Breast epithelium (tissue), 4 donors: ENCODE measurements at places on chromosomes 5 and 9. TPM values are rescaled to one million over a fixed set of nuclear protein-coding genes. Genes with fewer than 3 reads are reported as not detected.

- no peak for DNase-seq
- no peaks in the 10 kb centered on the region for H3K4me1 ChIP-seq
- no peaks in the 10 kb centered on the region for H3K36me3 ChIP-seq
Measured at GRCh38 chr9:757246-757881, 84.1 kb upstream of the DMRT1 start.

- no peaks in the 10 kb centered on the region for H3K36me3 ChIP-seq
- H3K27me3 ChIP-seq = no peaks in the 10 kb centered on the region
- peak overlapping the region; percentile 70 for H3K27ac ChIP-seq
- H3K4me3 ChIP-seq = no peak overlapping the region
Measured at GRCh38 chr9:4590430-4591122, 71.5 kb upstream of the PLPP6 start.

The OR13C9 gene
- total RNA-seq = not detected

GRCh38 chr5:11602298-11602697 is 301.9 kb downstream of the CTNND2 start:
- no peaks in the 10 kb centered on the region for H3K4me1 ChIP-seq
- no peak overlapping the region for H3K27ac ChIP-seq
- DNase-seq = no peak
- no peaks in the 10 kb centered on the region for H3K27me3 ChIP-seq
- no peaks in the 10 kb centered on the region for H3K36me3 ChIP-seq

DNA sequence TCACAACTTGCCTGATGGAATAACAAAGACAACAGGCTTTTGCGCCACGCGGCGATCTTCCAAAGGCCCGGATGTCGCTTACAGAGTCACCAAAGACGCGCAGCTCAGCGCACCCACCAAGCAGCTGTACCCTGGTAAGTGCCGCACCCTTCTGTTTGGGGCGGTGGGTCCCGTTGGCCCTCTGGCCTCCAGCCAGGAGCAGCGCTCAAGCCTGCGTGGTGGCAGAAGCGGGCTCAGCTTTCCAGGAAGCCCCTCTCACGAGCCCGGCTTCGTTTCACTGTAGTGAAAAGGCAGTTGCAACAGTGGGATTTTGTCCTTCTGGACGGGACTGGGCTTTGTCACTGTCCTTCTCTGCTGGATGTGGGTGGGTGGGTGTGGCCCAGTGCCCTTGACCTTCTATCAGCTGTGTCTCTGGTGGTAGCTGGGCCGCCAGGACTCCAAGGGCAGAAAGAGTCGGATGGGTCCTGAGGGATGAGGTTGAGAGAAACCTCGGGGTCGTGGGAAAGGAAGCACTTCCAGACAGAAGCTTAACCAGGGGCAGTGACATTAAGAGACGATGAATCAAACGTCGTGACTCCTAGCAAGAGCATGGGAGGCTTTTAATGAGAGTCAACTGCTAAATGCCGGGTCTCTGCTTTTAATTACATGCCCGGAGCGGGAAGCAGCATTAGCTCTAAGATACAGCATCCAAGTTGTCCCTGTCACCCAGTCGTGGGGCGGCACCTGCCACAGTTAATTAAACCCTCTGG is 49.5 kb downstream of the COL5A1 start:
- no peak overlapping the region for H3K4me3 ChIP-seq
- peak overlapping the region; percentile 32 for H3K27ac ChIP-seq
- no peaks in the 10 kb centered on the region for H3K4me1 ChIP-seq
- no peaks in the 10 kb centered on the region for H3K36me3 ChIP-seq

The SPZ1 gene
- not detected for total RNA-seq

GRCh38 chr5:10580531-10581423 is 16.9 kb downstream of the ANKRD33B start:
- H3K36me3 ChIP-seq = no peaks in the 10 kb centered on the region
- no peak for DNase-seq
- H3K27ac ChIP-seq = no peak overlapping the region
- no peaks in the 10 kb centered on the region for H3K27me3 ChIP-seq

DNA sequence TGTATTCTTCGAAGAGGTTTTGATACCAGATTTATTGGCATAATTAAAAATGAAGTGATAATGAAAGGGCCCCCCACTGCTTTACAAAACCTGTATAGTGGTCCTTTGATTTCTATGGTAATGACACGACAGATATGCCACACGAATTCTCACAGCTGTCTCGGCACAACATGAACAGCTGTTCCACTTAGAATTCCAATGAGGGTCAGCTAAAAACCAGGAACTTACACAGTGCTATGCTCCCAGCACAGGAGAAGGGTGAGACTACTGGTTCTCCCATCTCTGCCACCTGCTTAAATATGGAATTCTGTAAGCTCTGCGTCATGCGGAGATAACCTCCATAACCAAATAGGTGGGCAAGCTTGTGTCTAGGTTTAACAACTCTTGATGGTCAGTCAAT is 183.0 kb upstream of the EFNA5 start:
- H3K36me3 ChIP-seq = no peaks in the 10 kb centered on the region
- no peak overlapping the region for H3K4me3 ChIP-seq
- H3K4me1 ChIP-seq = no peaks in the 10 kb centered on the region
- no peak for DNase-seq

DNA sequence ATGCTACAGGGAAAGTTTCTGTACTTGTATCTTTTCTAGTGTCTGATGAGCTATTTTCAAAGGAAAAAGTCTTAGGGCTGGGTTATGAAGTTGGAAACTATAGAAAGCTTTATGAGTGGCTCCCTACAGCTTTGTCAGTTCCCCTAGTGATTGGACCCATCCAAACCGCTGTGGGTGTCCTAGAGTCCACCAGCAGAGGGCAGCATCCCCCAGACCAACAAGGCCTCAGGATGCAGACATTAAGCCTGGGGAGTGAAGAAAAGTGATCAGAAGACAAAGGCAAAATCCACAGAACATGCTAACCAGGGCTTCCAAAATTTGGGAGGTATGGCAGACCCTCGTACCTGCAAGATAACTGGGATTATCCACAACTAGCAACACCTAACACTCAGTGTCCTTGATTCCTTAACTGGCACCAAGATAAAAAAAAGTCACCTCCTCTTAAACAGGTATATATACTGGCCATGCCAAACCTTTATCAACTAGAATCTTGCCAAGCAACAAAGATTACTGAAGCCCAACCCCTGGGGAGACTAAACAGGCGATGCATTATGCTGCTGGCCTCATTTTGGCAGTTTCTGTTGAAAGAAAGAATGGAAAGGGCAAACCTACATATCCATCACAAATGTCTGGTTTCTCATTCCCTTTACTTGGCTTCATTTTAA is 110.4 kb upstream of the NR5A1 start:
- no peaks in the 10 kb centered on the region for H3K36me3 ChIP-seq
- no peak overlapping the region for H3K27ac ChIP-seq
- peak; percentile 79 for DNase-seq

GRCh38 chr5:31855134-31856040 is 216.5 kb downstream of the PDZD2 start:
- H3K4me1 ChIP-seq = no peaks in the 10 kb centered on the region
- H3K4me3 ChIP-seq = peak overlapping the region; percentile 86
- H3K27ac ChIP-seq = peak overlapping the region; percentile 78
- H3K27me3 ChIP-seq = no peaks in the 10 kb centered on the region
- no peaks in the 10 kb centered on the region for H3K36me3 ChIP-seq

The GRIA1 gene
- 0.88 TPM for total RNA-seq

The NMUR2 gene
- not detected for total RNA-seq

DNA sequence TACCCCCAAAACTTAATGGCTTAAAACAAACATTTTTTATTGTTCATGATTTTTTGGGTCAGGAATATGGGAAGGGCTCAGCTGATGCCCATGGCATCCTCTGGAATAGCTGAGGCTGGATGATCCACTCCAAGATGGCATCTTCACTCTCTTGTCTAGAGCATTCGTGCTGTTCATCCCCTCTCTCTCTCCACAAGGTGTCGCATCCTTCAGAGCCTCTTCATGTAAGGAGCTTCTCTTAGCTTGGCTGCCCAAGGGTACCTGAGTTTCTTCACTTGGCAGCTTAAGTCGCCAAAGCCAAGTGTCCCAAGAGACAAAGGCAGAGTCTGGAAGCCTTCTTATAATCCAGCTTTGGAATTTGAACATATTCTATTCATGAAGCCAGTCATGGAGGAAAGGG is 294.7 kb downstream of the CHSY3 start:
- no peak for DNase-seq
- H3K27me3 ChIP-seq = no peaks in the 10 kb centered on the region
- H3K4me1 ChIP-seq = no peaks in the 10 kb centered on the region
- H3K27ac ChIP-seq = no peak overlapping the region
- no peaks in the 10 kb centered on the region for H3K36me3 ChIP-seq
- no peak overlapping the region for H3K4me3 ChIP-seq

DNA sequence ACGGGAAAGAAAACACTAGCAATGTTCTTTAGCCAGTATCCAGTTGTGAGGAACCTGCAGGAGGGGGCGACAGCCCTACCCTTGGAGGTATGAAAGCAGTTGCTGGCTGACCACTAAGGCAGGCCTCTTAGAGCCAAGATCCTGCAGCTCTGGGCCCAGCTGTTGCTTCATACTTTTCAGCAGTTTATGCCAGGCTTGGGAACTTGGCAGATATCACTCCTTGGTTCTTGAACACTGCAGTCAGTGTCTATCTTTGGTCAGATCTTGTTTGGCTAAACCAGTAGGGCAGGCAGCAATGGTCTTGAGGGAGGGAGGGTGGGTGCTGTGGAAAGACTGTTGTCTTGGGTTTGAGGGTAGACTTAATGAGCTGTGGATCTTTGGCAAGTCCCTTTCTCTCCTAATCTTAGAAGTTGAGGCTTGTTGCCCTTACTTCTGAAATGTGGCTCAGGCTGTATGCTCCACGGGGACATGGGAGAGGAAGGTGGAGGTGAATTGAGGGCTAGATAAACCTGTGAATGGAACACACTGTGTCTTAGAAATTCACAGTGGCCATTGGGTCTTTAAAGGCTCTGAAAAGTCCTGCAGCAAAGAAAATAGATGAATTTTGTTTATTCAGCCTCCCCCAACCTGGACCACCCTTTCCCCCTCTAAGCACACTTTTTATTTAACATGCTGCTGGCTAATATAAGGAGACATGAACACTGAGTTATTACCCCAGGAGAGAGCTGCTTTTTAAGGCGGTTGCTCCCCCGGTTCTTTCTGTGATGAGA is 37.5 kb downstream of the ZNF618 start:
- peak; percentile 72 for DNase-seq
- H3K36me3 ChIP-seq = no peaks in the 10 kb centered on the region
- peak overlapping the region; percentile 61 for H3K27ac ChIP-seq
- no peak overlapping the region for H3K4me3 ChIP-seq

- no peak overlapping the region for H3K27ac ChIP-seq
- no peak for DNase-seq
- H3K27me3 ChIP-seq = no peaks in the 10 kb centered on the region
- H3K36me3 ChIP-seq = no peaks in the 10 kb centered on the region
- no peak overlapping the region for H3K4me3 ChIP-seq
- no peaks in the 10 kb centered on the region for H3K4me1 ChIP-seq
Measured at GRCh38 chr9:105062222-105062855, 134.4 kb upstream of the ABCA1 start.

DNA sequence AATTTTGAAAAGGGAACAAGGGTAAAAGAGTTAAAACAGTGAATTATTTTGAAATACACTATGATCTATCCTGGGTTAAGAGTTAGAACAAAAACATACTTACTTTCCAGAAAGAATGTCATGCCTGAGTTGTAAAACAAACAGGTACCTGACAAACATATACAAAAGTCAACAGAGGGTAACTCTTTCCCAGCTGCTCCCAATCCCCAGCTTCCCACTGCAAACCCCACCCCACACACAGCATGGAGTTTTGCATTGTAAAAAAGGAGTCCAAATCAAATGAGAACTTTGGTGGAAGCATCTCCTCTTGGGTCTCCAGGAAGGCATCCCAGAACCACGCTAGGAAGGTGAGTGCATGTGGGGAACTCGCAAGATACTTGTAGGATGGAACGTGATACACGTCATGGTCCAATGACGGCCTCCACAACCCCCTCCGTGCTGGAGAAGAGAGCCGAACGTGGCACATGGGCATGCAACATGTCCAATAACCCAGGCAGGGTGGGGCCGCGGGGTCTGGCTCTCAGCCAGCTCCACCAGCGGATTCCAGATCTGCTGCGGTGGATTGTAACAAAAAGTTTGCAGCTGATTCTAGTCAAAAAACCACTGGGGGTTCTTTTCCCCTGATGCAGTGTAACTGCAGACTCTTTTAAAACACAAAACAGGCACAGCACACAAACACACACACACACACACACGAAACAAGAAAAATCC is 55.8 kb downstream of the EPB41L4B start:
- no peaks in the 10 kb centered on the region for H3K27me3 ChIP-seq
- peak overlapping the region; percentile 20 for H3K27ac ChIP-seq
- H3K36me3 ChIP-seq = no peaks in the 10 kb centered on the region
- no peaks in the 10 kb centered on the region for H3K4me1 ChIP-seq
- peak; percentile 41 for DNase-seq
- no peak overlapping the region for H3K4me3 ChIP-seq

- H3K36me3 ChIP-seq = peaks cover 20% of the 10 kb centered on the region
- H3K4me3 ChIP-seq = no peak overlapping the region
- DNase-seq = no peak
- H3K4me1 ChIP-seq = no peaks in the 10 kb centered on the region
- H3K27ac ChIP-seq = no peak overlapping the region
Measured at GRCh38 chr9:114347675-114348074, 18.0 kb downstream of the ORM2 start.

The PCDHA10 gene
- 6.4 TPM for total RNA-seq

DNA sequence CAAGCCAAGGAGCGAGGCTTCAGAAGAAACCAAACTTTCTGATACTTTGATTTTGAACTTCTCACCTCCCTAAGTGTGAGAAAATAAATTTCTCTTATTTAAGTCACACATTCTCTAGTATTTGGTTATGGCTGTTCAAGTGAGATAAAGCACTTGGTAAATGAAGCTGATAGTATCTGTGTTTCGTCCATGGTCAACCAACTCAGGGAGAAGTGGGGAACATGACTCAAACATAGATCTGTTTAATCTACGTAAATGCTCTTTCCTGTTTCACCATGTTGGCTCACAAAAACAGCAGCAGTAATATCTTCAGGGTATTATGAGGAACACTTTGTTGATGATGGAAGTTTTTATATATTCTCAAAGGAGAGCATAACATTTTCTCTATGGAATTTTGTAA is 2167.2 kb upstream of the C9orf72 start:
- no peak overlapping the region for H3K27ac ChIP-seq
- H3K27me3 ChIP-seq = no peaks in the 10 kb centered on the region
- no peaks in the 10 kb centered on the region for H3K4me1 ChIP-seq

The SAXO1 gene
- not detected for total RNA-seq

DNA sequence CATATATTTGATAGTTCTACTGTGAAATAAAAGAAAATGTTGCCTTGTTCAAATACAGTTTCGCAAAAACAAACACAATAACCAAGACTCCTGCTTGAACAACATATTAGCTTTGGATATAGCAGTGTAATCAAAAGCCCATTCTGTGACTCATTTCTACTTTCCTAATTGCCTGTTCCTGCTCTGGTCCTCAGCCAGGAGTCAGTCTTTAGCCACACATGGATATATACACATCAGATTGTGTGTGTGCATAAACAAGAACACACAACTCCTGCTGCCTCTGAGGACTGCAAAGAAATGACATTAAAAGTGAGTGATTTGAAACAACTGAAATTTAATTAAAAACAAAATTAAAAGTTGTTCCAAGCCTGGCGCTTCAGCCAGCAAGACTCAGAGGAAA is 334.8 kb downstream of the TRIM32 start:
- no peaks in the 10 kb centered on the region for H3K4me1 ChIP-seq
- no peak overlapping the region for H3K4me3 ChIP-seq
- no peak for DNase-seq
- H3K36me3 ChIP-seq = no peaks in the 10 kb centered on the region
